ENCODE measurements at places on chromosomes 11 and 22.

GRCh38 chr11:79052544-79052943, 388.3 kb downstream of the TENM4 start:
- DNase-seq = no peak

DNA sequence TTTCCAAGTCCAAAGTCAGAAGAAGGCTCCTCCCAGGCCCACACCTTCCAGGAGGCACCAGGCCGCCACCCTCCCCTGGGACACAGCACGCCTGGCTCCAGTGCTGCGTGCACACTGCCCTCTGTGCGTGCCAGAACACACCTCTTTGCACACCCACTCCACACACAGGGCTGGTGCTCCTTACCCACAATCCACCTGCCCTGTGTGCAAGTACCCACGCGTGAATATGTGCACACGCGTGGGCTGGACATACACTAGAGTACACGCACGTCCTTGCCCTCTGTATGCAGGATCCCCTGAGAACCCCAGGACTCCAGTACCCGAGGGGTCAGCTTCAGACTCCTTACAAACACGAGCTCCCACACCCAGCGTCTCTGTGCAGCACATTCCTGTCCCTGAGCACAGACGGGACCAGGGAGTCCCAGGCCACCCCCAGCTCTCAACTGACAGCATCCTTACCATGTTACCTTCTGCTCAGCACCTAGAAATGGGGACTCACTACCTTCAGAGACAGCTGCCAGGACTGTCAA, 2.8 kb downstream of the DUSP8 start:
- DNase-seq = no peak

GRCh38 chr11:131694526-131695424, 324.4 kb downstream of the NTM start:
- peak; percentile 71 for DNase-seq

DNA sequence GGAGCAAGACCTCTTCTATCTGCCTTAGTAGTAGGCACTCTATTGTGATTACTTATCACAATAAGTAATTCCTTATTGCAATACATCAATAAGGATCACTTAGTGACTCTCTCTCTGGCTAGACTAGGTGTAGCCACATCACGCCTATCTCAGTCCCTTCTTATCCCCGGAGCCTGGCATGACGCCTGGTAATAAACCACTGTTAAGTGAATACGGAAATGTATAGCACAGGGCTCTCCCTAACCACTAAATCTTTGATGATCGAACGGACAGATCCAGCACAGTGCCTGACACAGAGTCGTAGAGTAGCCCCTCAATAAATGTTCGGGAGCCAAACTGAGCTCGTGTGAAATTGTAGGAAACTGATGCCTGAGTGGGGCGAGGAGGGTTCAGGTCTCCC, 143.3 kb downstream of the FBXO7 start:
- DNase-seq = no peak

GRCh38 chr11:118757876-118758399, 33.0 kb downstream of the DDX6 start:
- no peak for DNase-seq

DNA sequence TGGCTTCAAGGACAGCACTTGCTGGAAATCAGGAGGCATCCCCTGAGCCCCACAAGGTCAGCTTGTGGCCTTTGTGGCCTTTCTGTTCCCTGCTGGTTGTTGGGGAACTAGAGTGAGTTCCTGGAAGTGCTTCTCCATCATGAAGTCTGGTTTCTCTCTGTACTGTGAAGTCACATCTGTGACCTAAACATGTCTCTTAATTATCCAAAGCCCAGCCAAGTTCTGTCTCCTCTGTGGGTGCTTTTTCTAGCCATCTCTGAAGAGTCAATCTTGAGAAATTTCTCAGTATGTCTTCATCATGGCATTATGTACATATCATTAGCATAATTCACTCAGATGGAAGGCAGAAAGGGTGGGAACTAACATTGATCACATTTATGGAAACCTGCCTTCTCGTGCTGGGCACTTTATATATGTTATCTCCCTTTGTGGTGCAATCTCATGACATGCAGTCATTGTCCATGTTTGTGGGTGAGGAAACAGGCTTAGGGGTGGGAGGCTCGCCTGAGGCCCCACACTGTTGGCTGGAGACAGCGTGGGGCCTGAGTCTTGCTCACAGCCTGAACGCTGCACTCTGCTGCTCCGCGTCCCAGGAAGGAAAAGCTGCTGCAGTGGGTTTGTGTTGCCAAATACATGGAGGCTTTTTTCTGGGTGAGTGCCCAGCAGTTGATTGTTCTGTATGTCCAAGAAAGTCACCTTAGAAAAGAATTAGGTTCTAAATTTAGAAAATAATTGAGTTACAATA, 24.6 kb downstream of the IGHMBP2 start:
- DNase-seq = no peak

GRCh38 chr22:26835929-26836528, 178.6 kb downstream of the MIAT start:
- peak; percentile 63 for DNase-seq

All from germinal center (tissue), 1 donor.